ENCODE measurements at places on chromosomes 12 and 14.

DNA sequence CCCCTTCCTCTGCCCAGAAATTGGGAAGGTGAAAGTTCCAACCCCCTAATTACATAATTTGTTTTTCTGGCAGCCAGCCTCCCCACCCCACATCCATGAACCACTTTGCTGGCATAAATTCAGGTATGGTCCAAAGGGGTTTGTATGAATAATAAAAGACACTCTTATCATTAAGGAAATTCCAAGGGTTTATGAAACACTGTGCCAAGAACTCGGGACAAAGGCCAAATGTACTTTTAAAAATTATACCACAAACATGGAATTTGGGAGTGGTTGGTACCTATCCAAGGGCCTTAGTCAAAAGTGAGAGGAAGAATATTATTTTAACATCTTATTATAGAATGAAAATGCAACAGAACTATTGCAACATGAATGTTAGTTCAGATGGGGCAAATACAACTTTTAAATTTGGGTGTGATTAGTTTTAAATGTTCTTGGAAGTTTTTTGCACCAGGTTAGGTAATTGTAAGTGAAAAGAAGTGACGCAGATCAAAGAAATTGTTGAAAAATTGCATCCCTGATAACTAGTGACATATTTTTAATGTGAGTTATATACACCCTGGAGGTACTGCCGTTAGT lies 217.8 kb downstream of the TMEM117 start:
- DNase-seq, result peak; percentile 9

GRCh38 chr12:124422142-124422569 lies 127.3 kb downstream of the RFLNA start:
- DNase-seq, result no peak

DNA sequence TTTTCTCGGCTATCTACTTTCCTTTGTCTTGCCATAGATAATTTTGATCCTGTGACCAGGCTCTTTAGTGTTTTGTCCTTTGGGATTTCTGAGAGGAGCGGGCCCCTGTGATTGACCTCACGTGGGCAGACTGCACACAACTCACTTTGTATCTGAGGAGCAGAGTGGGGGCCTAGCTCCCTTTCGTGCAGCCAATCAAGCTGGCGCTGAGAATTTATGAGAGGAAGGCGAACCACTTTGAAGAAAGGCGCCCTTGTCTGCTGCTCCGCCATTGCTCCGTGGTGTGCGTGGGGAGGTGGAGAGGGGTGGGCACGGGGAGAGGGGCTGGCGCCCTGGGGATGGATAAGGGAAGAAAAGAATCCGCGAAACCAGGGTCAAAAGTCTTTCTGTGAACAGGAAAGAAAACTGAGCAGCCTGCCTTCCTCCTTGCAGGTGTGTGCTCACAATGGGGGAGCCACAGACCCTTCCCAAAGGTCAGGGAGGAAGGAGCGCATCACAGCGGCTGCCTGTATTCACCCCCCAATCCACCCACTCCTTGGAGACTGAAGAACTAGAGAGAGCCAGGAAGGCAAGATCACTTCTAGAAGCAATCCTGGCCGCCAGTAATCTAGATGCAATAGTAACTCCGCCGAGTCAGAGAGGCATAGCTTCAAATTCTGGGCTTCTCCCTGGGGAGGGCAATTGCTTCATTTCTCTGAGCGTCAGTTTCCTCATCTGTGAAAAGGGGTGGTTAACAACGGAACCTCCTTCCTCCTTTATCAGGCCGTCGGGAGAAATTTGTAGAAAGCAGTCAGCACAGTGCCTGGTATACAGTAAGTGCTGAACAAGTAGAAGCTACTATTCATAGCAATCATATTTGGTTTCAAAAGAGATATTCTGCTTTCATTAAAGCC lies 24.9 kb upstream of the MED13L start:
- DNase-seq, result no peak

DNA sequence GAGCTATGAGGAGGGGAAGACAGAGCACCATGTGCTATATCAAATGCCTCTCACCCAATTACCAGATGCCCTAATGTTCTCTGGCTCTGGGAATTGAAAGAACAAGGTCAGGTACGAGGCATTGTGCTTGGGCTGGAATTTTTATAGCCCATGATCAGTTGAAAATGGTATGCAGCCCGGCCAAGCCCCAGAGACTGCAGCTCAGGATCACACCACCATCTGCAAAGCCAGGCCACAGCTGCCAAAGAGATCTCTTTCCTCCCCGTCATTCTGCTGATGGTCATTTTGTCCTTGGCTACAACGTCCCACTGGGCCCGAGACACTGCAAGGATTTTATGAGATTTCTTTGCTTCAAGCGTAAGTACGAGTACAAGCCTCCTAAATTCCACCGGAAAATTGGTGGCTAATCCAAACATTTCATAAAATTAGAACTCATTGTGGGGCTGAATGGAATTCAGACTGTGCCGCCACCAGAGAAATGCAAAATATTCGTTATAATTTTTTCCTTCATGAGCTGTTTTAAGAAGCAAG lies 15.1 kb downstream of the NUAK1 start:
- DNase-seq, result no peak

DNA sequence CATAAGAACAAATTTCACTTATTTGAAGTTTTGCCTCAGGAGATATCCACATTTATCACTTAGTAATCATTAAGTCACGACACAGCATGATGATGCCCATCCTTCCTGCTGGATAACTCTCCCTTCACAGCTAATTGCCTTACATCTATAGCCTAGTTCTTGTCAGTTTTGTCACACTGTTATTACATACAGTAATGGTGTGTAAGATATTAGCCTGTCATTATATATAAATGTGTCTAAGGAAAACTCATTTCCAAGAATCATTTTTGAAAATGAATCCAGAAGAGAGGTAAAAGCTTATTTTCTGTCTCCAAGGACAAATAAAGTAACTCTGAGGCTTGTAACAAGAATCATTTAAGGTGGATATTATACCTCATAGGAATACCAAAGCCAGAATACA lies 193.2 kb upstream of the ARID2 start:
- DNase-seq, result no peak

DNA sequence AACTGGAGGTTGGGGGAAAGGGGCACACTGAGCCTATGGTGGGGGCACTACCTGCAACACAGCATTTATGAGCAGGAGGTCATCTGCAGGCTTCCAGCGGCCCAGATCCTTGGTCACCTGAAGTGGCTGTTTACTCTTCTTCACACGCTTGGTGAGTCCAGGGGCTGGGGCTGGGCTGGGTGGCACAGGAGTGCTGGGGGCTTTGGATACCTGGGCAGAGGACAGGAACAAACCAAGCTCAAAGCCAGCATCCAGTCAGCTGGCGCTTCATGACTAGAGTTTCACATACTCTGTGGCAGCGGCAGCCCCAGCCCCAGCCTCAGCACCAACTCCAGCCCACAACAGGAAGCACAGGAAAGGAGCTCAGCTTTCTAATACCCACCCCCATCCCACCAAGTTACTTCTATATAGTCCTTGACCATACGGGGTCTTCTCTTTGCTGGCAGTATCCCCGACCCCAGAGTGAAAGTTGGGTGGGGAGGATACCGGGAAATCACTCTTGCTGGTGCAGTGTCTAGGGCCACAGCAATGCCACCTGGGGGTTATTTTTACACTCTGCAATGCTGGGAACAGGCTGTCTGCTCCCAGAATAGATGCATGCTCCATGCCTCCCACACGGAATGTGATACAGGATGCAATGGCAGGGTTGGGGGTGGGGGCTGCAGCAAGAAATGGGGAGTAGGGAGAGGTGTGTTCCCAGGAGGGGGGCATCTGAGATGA lies 3.1 kb downstream of the MCRS1 start:
- DNase-seq, result no peak

DNA sequence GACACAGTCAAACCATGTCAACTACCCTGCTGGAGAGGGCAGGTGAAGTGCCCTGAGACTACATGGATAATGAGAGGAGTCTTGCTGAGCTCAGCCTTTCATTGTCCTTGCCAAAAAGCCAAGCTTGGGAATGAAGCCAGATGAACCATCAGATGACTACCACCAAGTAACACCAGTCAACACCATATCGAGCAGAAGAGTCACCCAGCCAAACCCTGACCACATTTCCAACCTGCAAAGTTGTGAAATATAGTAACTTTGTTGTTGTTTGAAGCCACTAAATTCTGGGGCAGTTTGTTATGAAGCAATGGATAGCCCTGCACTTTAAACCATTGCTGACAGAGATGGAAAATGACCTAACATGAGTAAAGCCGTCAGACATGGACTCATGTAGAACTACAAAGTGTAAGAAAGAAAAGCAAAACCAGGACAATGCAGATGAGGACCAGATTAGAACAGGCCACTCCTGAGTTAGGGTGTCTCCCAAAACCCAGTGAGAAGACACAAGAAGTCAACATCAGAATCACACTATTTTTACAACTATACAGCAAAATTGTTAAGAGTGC lies 12.5 kb upstream of the CRADD start:
- no peak for DNase-seq

- no peak for DNase-seq
Measured at GRCh38 chr14:63192085-63192484, 12.2 kb upstream of the RHOJ start.

- DNase-seq, result no peak
Measured at GRCh38 chr12:28369483-28369882, 179.2 kb downstream of the CCDC91 start.

- DNase-seq, result no peak
Measured at GRCh38 chr12:6605421-6606330, 1.5 kb downstream of the CHD4 start.

DNA sequence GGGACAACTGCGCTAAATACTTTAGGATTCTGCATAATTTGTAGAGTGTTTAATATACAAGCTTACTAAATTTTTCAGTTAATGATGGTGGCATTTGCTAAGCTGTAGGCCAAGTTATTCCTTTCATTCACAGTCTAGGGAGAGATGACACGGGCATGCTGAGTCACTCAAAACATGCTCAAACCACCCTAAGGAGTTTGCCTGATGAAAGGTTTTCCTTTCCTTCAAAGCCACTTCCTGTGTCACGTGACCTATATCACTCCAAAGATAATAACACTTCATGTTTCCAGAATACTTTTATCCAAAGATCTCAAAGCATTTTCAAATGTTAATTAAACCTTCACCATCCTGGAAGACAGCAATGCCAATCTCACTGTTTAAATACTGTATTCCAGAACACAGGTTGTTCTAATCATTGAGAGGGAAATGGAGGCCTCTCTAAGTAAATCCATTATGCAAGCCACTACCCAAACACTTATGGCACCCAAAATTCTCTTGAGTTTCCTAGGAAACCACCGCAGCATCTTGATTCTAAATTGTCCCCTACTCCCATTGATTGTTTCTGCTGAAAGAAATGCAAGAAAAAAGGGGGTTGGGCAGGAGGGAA lies 207.0 kb upstream of the CDKN3 start:
- no peak for DNase-seq

DNA sequence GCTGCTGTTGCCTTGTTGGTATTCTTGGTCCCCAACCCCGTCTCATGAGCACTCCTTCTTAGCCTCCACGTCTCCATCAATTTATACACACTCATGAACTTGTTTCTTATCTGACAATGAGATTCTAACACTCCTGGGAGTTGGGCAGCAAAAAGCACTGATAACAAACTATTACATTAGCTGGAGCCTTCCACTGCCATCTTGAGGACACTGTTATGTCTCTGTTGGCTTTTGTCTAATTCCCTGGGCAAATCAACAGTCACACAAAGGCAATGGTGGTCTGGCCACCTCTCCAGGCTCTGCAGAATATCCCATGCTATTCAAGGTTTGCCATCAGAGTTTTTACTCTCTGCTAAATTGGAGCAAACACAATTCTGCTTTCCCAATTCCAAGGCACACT lies 117.8 kb upstream of the COCH start:
- DNase-seq, result no peak

GRCh38 chr12:6917491-6918231 lies 3.3 kb downstream of the ENO2 start:
- no peak for DNase-seq

GRCh38 chr12:15583804-15584203 lies 205.4 kb downstream of the EPS8 start:
- DNase-seq, result no peak

DNA sequence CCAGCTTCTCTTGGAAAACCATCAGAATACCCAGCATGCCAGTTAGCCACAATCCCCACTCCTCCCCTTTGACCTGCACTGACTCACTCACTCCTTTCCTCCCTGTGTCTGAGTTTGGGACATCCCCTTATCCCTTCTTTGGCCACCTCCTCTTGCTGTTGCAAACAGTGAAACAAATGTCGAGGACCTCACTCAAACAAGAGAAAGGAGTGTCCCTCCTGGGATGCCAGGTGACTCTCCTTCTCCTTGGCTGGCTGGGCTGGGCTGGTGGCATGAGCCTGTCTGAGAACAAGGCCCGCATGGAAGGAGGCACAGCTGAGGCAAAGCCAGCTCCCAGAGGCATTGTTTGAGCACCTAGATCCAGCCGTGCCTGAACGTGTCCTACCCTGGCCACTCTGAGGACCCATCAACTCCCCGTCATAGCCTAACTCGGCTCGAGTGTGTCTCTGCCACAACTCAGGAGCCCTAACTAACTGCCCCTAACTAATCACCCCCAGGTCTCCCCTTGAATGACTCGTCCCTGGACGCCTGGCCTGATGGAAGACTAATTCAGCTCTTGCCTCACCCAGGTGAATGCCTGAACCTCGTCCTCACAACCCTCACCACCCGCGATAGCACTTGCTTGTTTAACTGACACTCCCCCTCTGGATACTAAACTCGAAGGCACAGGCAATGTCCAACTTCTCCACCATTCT lies 43.0 kb downstream of the NCOR2 start:
- DNase-seq, result no peak

GRCh38 chr14:72715215-72715849 lies 178.6 kb downstream of the DPF3 start:
- no peak for DNase-seq

- DNase-seq, result no peak
Measured at GRCh38 chr14:69750495-69750894, 16.4 kb upstream of the SRSF5 start.

DNA sequence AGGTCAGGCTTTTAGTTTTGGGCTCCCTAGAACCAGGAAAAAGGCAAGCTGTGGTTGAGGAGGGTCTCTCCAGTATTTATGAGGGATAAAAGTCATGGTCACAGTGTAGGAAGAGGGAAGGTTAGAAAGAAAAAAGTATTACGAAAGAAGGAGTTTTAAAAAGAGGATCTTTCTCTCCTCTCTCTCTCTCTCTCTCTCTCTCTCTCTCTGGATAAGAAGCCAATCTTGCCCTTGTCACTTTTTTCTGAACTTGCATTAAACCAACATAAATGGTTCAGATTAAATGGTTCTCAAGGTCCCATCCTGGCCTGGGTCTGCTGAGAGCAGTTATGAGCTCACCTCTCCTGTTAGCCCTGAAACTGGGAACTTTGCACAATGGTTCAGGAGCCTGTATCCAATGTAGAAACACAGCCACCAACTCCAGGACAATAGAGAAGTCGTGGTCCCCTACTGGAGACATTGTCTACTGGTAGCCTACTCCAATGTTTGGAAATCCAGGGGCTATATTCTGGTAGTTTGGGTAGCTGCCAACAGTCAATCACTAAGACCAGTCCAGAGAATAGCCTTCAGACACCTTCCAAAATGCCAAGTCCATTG lies 131.9 kb downstream of the DAD1 start:
- no peak for DNase-seq

- DNase-seq, result no peak
Measured at GRCh38 chr12:32917094-32917611, 20.6 kb upstream of the PKP2 start.

- no peak for DNase-seq
Measured at GRCh38 chr12:50482571-50482970, 22.2 kb upstream of the DIP2B start.

All from NCI-H446 (cell line).